ENCODE measurements at places on chromosomes 13 and 19.

- no peak for DNase-seq
These were observed 19.9 kb downstream of the UHRF1 start for GRCh38 chr19:4929186-4929585.

- no peak for DNase-seq
These were observed 101.9 kb upstream of the AKAP11 start for GRCh38 chr13:42170029-42170428.

DNA sequence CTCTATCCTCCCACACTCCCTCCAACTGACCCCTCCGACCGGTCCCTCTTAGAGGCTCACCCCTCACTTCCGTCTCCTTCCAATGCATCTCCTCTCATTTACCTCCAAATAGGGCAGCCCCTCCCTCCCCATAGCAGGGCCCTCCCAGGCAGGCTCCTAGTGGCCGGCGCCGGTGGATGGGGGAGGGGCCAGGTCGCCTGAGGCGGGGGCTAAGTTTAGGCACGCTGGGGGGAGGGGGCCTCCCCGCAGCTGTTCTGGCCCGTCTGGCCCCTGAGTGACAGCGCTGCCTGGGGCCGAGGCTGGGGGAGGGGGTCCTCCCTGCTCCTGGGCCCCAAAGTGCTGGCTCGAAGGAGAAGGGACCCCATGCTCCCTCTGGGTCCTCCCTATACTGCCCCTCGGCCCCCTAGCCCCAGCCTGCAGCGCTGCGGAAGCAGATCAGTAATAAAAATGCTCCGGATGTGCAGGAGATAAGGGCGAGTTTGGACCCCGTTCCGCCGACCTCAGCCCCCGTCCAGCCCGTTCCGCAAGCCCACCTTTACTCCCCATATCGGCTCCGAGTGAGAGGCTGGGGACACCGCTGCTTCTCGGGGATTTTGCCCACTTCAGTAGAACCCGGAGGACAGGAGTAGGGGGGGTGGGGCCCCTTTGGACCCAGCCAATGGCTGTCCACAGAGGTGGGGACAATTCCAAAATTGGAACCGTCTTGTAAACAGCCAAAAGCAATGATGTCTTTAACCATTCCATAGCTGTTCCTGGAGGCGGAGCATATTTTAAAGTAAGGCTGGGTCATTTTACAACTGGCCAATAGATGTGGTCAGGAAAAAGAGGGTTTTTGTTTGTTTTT is 4.0 kb downstream of the RTN2 start:
- DNase-seq = no peak

DNA sequence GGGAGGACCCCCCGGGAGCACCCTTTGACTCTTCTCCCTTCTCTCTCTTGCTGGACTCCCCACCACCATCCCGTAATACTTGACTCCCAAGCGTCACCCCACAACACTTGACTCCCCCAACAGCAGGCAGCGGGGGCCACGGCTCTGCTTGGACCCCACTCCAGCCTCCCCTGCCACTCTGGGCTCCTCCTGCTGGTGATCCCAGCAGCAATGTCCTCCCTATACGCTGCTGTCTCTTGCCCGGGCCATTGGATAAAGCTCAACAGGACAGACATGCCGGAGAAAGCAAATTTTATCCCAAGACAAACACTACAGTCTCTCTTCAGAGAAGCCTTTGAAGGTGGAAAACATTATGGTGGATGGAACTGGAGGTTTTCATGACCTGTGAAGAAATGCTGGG is 20.4 kb upstream of the AMER2 start:
- DNase-seq = no peak

DNA sequence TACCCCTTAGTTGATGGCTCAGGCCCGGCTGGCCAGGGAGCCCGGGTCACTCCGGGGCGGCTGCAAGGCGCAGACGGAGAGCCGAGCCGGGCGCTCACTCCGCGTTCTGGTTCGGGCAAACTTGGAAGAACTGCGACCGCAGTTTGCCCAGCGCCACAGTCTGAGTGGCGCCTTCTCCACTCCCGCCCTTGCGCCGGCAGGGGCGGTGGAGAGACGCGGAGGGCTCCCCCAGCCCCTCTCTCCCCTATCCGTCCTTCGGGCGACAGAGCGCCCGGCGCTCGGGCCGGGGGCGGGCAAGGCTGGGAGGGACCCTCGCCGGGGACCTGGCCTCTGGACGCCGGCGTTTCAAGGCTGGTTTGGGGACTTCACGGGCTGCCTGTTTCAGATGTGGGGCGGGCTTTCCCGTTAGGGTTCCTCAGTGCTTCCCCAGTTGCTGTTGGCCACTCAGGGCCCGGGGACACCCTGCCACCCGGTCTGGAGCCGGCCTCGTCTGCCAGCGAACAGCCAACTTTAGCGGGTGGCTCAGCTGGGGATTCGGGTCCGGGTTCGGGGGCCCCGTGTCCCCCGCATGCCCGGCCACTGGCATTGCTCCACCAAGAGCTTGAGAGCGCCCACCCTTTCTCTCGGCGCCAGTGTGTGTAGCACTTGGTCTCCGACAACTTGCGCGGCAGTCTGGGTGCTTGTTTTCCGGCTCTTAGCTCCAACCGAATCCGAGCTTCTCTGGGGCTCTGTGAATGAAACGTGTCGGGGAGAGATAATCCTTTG is 1.5 kb downstream of the GPC6 start:
- DNase-seq = no peak

DNA sequence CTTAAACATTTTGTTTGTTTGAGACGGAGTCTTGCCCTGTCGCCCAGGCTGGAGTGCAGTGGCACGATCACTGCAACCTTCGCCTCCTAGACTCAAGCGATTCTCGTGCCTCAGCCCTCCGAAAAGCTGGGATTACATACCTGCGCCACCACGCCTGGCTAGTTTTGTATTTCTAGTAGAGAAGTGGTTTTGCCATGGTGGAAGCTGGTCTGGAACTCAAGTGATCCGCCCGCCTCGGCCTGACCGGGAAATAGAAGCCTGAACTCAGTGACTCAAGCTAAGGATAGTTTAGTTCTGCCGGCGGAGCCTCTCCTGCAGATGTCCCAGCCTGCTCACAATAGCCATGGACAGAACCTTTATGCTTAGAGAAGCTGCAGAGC is 53.0 kb upstream of the ZNF254 start:
- no peak for DNase-seq

DNA sequence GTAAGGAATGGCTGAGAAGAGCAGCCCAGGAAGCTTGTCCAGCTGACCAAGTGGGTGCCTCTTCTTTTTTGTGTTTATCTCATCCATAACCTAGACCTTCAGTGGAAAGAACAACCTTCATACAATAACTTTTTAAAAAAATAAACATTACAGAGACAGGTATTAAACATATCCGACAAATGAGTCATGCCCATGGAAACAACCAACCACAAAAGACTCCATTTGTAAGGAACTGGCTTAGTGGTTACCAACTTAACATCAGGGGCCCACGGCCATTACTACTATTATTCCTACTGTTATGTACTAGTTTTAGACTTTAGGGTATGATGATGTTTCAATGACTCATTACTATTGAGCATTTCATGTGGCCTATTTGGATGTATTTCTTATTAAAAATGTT is 191.7 kb upstream of the SERP2 start:
- DNase-seq = no peak

GRCh38 chr19:45468803-45469131 is 971 bp downstream of the FOSB start:
- DNase-seq = no peak

GRCh38 chr19:7505682-7506384 is 10.1 kb upstream of the ZNF358 start:
- DNase-seq = no peak

- DNase-seq = no peak
These were observed 26.8 kb downstream of the EXOC3L2 start for GRCh38 chr19:45218426-45218825.

- no peak for DNase-seq
These were observed 15.1 kb upstream of the ATP11A start for GRCh38 chr13:112674412-112675365.

- DNase-seq = peak; percentile 72
These were observed at the start of gene RAB3D for GRCh38 chr19:11339254-11340098. RAB3D (minus strand) TSS chr19:11339657; CDS start chr19:11337399, 2,258 bp downstream.

DNA sequence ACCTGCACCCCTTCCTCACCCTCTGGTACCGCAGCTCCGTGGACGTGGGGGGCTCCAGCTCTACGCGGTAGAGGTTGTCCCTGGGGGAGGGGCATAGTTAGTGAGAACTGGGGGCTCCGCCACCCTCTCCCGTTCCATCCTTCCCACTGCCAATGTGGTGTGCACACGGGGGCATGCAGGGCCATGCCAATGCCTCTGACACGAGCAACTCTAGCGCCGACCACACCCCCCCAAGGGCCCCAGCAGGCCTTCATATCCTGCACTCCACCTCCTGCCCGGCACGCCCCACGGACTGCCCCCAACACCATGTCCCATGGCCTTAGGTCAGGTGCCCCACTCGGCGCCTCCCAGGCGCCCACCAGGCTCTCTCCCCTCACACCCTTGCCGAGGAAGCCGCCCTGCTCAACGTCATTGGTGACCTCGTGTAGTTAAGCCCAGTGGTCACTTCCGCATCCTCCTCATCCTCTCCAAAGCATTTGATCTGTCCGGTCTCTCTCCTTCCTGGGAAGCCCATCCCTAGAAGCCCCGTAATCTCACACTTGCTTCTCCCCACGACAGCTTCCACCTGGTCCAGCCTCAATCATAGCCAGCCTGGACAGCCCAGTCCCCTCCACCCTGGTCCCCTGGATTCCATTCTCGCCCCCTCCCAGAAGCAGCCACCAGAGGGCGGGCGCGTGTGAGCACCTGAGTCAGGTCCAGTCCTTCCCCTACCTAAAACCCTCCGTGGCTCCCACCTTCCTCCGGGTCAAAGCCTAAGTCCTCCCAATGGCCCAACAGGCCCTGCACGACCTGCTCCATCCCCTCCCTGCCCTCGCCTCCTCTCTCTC is 2.1 kb downstream of the SEMA6B start:
- no peak for DNase-seq

GRCh38 chr19:12720851-12721655 is 2.7 kb downstream of the TNPO2 start:
- DNase-seq = no peak

GRCh38 chr19:16337809-16338469 is 13.3 kb downstream of the KLF2 start:
- no peak for DNase-seq

DNA sequence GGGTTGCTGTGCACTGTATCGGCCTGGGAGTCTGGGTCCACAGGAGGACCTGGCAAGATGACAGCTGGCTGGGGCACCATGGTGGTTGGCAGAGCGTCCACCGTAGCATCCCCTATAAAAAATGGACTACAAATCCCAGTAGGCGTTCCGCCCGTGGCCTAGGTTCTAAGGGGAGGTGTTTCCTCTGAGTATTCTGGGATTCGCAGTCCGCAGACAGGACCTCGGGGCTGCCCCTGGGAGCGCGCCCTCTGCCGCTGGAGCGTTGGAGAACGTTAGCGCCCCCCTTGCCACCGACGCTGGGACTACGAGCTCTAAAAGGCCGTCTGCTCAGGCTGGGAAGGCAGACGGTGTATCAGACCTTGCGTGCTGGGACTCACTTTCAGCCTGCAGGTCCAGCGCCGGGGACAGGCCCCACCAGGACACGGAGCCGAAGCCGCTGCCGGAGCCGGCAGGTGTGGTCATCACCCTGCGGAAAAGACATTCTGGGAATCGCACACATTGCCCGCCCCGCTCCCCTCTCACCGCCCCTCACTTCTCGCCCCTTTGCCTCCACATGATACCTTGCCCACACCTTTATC is 372 bp downstream of the DNAAF3 start:
- no peak for DNase-seq

DNA sequence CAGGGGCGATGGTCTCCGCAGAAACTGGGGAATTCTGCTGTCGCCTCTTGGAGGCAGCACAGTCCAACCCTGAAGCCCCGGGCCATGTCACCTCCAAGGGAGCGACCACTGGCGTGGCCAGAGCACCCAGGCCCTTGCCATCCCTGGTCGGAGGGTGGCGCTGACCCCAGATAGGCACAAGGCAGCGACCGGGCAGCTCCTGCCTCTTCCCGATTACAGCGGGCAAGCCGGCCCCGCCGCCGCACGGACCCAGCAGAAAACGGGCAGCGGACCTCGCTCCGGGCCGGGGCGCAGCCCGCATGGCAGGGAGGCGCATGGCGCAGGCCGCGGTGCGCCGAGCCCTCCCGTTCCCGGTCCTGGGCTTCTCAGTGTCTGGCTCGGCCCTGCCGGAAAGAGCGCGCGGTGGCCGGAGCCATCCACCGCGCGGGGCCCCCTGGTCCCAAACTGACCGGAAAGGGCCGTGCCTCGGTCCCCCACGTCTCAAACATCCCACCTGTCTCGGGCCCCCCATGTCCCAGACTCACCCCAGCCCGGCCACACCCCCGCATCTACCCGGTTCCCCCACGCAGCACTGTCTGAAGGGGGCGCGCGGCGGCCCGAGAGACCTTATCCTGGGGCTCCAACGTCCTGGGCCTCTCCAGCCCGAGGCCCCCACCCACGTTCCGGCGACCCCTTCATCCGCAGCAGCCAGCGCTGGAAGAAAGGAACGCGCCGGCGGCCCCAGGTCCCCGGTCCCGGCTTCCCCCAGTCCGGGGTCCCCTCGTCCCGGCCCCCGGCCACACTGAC is 727 bp downstream of the CERS1 start:
- DNase-seq = no peak

- no peak for DNase-seq
These were observed 395.9 kb downstream of the KCNRG start for GRCh38 chr13:50410921-50411746.

DNA sequence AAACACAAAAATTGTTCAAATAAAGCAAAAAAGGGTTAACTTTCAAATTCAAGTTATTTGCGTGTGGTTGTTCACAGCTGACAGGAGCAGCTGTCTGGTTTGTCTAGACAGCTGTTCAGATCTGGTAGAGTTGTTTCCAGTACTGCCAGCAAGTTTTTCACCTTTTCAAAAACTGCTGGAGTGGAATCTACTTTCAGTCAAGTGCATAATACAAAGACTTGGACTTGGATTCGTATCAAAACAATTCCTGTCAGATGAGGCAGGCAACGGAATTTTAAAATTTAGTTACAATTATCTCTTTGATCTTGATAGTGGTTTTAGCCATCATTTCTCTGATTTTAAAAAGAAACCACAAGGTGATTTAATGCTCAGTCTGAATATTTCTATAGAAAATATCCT is 51.7 kb upstream of the EEF1AKMT1 start:
- no peak for DNase-seq

DNA sequence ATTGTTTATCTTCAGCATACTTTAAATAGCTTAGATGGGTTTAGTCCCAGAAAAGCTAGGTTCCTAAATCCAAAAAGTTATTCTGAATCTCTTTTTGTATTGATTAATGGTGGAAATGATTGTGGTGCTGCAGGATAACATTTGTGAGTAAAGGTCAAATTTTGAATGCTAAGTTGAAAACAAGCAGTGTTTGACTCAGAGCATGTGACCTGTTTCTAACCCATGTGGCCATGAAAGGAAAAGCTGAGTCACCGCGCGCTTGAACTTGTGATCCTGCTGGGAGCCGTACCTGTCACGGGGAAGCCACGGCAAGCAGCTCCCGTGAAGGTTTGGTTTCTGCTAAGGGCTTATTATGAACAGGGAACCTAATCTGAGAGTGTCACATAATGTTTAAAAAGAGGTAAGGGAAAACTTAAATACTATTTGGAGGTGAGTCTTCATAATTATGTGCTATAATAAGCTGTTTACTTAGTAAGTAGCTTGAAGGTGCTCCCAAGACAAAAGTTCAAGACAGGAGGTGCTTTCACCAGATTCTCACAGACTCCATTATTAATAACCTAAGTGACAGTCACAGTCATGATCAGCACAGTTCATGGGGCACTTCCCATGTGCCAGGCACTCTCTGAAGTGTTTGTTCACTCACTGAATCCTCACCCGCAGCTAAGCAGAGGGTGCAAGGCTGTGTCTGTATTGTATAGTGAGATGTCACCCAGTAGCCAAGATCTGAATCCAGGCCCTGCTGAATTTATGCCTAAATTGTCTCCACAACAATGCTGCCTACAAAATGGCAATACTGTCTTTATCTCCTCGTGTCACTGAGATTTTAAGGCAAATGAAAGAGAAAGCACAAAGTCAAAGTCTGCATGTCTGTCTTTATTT is 286.5 kb downstream of the MYO16 start:
- DNase-seq = peak; percentile 76
